ENCODE measurements at places on chromosomes 2 and 18. TPM values are rescaled to one million over a fixed set of nuclear protein-coding genes. Genes with fewer than 3 reads are reported as not detected.

GCG gene
- total RNA-seq: not detected

SERPINB13 gene
- not detected for total RNA-seq

DNA sequence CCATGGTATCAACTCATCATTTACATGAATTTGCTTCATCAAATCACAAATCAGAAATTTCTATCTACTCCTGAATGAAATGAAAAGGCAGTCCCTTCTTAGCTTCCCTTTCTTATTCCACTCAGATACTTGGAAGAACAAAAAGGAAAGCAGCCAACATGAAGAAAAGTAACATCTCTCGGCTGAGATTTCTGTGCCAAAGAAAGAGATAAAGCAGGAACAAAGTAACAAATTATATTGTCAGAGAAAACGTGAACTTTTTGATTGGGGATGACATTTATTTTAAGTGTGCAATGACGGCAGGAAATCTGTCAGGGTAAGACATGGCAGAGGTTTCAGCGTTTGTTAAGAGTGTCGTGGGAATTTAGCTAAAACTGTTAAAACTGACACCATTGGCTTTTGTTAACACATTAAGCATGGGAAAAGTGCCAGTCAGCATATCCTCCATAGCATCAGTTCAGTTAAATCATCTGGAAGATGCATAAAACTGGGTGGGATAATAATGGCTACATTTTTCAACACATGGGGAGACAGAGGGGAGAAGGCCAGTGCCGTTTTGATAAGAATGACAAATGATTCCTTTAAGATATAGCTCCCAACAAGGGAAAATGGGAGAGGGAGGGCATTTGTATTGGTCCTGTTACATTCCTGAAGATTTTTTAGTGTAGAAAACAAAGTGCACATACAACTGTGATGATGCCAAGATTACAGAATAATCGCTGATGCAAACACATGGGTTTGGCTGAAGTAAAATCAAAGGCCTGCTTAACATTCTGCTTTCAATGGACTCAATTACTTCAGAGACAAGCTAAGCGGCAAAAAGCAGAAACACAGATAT, 211.6 kb downstream of the ZNF521 start:
- no peaks in the 10 kb centered on the region for H3K27me3 ChIP-seq
- H3K4me1 ChIP-seq: no peaks in the 10 kb centered on the region
- H3K4me3 ChIP-seq: no peak overlapping the region
- H3K27ac ChIP-seq: no peak overlapping the region
- H3K36me3 ChIP-seq: no peaks in the 10 kb centered on the region

- no peaks in the 10 kb centered on the region for H3K4me1 ChIP-seq
- peaks cover 38% of the 10 kb centered on the region for H3K27me3 ChIP-seq
- H3K4me3 ChIP-seq: no peak overlapping the region
- H3K36me3 ChIP-seq: no peaks in the 10 kb centered on the region
These were observed 4.3 kb upstream of the ARHGEF4 start for GRCh38 chr2:130832296-130832940.

DNA sequence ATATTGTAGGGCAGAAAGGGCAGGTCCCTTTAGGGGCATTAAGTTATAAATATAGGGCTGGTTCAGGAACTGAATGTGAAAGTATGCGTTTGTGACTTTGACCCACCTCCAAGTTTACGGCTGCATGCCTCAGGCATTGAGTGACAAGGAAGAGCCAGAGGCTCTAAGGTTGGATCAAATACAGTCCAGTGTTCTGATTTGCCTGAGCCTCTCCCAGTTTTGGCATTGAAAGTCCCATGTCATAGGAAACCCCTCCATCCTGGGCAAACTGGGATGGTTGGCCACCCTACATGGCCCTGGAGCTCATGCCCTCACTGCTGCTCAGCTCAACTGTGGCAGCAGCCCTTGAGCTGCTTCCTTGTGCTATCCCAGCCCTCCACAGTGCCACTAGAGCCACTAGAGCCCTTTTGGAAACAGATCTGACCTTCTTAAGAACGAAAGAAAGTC, 29.9 kb downstream of the HK2 start:
- H3K36me3 ChIP-seq: no peaks in the 10 kb centered on the region
- no peak overlapping the region for H3K4me3 ChIP-seq
- no peak for DNase-seq
- H3K27ac ChIP-seq: no peak overlapping the region
- no peaks in the 10 kb centered on the region for H3K27me3 ChIP-seq

- H3K27me3 ChIP-seq: no peaks in the 10 kb centered on the region
- no peaks in the 10 kb centered on the region for H3K4me1 ChIP-seq
- H3K27ac ChIP-seq: no peak overlapping the region
- H3K36me3 ChIP-seq: peaks cover 24% of the 10 kb centered on the region
- no peak for DNase-seq
These were observed 183.0 kb downstream of the PHLPP1 start for GRCh38 chr18:62898359-62898758.

DNA sequence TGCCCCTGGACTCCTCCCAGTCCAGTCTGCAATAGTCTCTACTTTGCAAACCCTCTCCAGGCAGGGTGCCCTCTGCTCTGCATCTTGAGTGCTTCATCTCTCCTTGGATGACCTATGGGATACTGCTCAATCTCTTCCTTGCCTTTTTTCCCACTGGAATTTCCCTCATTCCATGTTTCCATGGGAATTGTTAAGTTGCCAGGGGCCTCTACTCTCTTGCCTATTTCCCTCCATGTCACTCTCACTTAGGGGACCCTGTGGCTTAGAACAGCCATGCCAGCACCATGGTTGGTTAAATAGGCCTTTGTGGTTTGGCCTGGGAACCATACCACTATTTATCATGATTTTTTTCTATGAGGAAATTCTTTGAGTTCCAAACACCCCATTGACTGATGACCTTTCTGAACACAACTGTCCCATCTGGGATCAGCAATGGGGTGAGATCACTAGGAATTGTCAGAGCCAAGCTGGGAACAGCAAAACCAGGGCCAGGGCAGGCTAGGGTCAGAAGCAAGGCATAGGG, 91.4 kb upstream of the RBMS1 start:
- no peak overlapping the region for H3K4me3 ChIP-seq
- peaks cover 24% of the 10 kb centered on the region for H3K4me1 ChIP-seq
- no peak for DNase-seq
- H3K27me3 ChIP-seq: no peaks in the 10 kb centered on the region

DNA sequence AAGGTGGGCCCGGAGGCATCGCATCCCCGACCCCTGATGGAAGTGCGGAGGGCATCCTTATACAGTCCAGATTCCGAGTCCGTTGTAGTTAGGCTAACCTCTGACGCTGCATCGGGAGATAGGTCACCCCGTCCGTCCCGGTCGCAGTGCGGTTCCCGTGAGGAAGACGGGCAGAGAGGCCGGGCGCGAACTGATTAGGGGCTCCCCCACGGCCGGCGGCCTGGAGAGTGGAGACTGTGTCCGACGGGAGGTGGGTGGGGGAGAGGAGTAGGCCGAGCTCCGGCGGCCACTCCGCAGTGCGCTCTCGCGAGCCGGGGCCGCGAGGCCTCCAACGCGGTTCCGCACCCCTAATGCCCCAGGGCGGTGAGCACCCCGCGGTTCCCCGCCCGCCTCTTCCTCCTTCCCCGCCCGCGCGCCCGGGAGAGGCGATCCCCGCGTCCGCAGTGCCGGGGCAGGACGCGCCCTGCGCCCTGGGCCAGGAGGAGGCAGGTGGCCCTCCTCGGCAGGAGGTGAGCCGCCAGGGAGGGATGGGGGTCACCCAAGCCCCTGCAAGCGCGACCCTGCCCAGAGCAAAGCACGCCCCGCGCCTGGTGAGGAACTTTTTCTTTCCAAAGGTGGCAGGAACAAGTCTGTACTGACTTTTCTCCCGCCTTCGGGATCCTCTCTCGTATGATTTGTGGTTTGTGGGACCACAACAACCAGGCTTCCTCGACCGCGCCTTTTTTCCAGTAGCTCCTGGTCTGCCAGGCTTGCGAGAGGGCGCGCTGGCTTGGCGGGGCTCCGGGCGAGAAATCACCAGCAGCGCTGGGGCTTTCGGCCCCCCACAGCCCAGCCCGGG, 1.4 kb upstream of the SP5 start:
- peaks cover 72% of the 10 kb centered on the region for H3K27me3 ChIP-seq
- no peaks in the 10 kb centered on the region for H3K36me3 ChIP-seq
- no peak for DNase-seq
- peaks cover 43% of the 10 kb centered on the region for H3K4me1 ChIP-seq
